Bronchial epithelial cell (primary cell): ENCODE measurements at places on chromosomes 2 and 18.

- peak; percentile 17 for DNase-seq
Observed at GRCh38 chr18:49072524-49072934, 121.8 kb upstream of the SMAD7 start.

DNA sequence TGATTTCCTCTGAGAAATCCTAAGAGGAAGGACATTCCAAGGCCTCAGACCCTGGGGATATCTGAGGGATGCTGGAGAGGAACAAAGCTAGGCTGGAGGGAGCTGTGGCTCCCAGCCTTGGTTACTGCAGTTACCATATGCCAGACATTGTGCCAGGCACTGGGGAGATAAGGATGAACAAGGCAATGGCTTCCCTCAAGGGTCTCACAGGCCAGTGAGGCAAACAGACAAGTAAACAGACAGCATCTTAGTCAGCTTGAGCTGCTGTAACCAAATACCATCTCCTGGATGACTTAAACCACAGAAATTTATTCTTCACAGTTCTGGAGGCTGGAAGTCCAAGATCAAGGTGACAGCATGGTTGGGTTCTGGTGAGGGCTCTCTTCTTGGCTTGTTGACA, 91.8 kb downstream of the SKA1 start:
- DNase-seq, result peak; percentile 57

DNA sequence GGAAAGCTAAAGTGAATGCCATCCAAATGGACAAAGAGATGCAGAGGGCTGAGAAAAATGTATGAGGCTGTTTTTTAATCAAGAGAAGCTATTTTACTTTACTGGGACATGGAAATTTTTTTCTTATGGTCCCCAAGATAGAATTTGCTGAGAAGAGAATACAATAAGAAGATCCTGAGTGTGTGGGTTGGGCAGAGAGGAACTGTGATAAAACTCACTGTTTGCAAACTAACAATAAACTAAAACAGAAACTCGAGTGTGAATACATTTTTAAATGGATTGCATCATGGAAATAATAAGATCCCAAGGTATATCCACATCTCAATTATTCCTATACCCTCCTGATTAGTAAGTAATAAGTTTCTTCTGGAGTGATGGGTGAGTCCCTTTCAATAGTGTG, 4.4 kb downstream of the NEB start:
- no peak for DNase-seq

DNA sequence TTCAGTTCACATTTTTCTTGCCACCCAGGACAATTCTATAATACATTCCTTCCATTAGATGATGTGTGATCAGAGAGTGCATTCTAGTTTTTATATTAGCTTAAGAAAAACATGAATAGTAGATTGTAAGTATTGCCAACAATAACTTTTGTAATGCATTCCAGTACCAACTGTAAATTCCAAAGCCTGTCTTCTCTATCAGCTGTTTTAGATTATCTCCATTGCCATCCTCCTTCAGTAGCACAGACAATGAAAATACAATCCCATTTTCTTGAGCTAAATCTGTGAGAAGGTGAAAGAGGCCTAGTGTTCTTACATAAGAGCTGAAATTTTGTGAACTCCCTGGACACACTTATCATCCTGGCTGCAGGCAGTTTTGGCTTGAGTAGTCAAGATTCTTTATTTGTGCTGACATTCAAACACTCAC, 103.9 kb downstream of the CCBE1 start:
- no peak for DNase-seq

DNA sequence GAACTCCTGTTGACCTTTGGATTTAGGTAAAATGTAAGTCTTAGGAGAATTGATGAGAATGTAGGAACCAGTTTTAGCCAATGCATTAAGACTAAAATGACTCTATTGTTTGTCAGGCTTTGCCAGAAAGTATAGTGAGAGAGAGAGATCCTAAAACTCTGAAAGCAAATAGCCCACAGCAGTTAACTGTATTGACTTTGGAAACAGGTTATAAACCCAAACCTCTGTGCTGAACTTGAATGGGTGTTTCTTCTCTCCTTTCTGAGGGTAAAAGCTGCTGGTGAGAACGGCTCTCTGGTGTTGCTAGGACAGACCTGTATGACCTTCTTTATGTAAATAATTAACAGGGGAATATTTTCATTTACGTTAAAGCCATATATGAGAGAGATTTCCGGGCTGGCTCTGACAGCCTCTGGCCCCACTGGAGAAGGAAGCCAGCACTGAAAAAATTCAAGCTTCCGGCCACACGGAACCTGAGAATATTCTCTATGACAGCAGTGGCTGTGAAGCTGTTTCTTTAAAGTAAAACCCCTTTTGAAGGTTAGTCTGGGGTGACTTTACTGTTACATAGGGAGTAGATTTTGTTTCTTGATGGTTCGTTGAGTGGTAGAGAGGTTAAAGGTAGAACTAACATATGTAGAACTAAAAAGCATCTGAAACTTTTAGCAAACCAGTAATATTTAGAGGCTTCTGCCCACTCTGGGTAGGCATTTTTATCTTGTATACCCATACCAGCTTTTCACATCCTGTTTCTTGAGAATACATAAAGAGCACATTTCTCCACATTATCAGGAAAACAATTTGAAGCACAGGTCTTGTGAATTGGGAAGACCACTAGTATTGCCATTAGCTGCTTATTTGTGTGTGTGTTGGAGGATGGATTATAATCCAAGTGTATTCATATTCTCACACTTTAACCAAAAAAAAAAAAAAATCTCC, 123.8 kb downstream of the SPTBN1 start:
- no peak for DNase-seq

- DNase-seq, result no peak
Observed at GRCh38 chr2:179614121-179614520, 247.3 kb downstream of the ZNF385B start.

DNA sequence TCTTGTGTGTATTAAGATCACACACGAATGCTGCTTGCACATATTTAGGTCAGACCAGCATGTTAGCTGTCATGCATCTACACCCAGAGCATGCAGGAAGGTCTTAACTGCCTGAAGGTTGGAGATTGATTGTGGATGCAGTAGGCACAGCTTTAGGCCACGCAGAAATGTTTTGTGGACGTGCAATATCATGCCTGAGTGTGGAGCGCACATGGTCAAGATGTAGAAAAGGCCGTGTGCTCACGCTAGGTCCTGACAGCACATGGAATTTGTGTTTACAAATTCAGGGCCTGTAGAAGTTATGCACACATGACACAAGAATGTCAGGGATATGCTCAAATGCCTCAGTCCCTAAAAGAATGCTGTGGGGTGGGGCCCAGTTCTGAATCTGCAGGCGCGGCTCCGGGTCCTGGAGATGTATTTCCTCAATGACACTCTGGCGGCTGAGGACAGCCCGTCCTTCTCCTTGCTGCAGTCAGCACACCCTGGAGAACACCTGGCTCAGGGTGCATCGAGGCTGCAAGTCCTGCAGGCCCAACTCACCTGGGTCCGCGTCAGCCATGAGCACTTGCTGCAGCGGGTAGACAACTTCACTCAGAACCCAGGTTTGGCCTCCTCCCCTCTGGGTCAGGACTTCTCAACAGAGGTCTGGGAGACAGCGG, 27.9 kb downstream of the MARCO start:
- no peak for DNase-seq

GRCh38 chr2:11016735-11017388, 105.1 kb downstream of the KCNF1 start:
- no peak for DNase-seq
